Epithelial cell of prostate (primary cell): ENCODE measurements at places on chromosomes 4 and X.

DNA sequence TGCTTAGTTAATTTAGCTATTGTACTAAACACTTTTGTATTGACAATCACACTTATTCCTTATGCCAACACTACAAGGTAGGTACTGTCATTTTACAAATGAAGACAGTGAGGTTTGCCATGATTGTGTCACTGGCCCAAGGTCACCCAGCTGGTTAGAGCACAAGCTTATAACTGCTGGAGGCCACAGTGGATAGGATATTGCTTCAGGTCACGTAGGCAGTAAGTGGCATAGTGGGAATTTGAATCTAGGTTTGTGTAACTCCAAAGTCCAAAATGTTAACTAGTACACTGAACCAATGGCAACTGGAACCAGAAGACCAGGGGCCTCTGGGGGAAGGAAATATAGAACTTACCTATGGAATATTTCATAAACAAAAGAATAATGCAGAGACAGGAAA is 21.1 kb upstream of the PITX2 start:
- DNase-seq: no peak

GRCh38 chr4:76950052-76950955 is 752 bp downstream of the SEPTIN11 start:
- no peak for DNase-seq

GRCh38 chrX:50111742-50112141 is 89.1 kb downstream of the AKAP4 start:
- DNase-seq: no peak

- no peak for DNase-seq
These were observed 3.3 kb upstream of the MYOZ2 start for GRCh38 chr4:119132306-119132705.

- no peak for DNase-seq
These were observed 9.5 kb downstream of the ADH1A start for GRCh38 chr4:99281261-99281660.

DNA sequence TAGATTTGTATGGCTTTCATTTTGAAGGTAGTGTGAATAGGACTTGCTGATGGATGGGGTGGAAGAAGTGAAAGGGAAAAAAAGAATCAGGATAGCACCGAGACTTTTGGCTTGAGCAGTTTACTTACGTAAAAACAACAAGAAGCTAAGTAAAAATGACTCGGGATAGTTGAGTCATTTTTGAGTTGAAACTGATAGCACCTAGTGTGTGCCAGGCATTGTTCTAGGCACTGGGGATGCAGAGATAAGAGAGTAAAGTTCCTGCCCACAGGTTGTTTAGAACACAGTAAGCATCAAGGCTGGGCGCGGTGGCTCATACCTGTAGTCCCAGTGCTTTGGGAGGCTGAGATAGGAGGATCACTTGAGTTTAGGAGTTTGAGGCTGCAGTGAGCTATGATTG is 34.7 kb downstream of the ADD1 start:
- no peak for DNase-seq

DNA sequence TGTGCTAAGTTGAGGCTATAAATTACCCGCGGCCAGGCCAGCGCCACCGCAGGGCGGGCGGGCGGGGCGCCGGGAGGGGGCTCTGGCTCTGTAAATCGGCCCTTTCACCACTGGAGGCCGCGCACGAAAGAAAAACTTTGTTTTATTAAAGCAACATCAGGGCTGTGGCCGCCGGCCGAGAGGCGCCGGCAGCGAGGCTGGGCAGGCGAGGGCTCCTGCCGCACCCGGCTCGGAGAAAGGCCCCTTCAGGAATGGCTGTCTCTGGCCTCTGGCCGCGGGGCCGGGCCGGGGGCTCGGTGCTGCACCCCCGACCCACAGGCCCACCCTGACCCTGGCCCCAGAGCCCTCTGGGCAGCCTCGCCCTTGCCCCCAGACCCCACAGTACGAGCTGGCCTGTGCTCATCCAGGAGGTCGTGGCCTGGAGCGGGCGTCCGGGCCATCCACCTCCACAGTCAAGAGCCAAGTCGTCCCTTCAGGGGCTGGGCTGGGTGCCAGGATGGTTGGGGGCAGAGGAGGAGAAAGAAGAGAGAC is 29.5 kb upstream of the FGFR3 start:
- no peak for DNase-seq

GRCh38 chrX:24245202-24245601 is 68.7 kb downstream of the SUPT20HL2 start:
- DNase-seq: peak; percentile 18

GRCh38 chr4:138542191-138542776 is 300.1 kb upstream of the SLC7A11 start:
- peak; percentile 20 for DNase-seq

GRCh38 chr4:15458616-15459015 is 11.1 kb upstream of the CC2D2A start:
- DNase-seq: no peak

GRCh38 chrX:81414630-81415029 is 212.7 kb downstream of the SH3BGRL start:
- DNase-seq: no peak

- no peak for DNase-seq
These were observed 60.4 kb downstream of the CCNI start for GRCh38 chr4:77015390-77015789.

DNA sequence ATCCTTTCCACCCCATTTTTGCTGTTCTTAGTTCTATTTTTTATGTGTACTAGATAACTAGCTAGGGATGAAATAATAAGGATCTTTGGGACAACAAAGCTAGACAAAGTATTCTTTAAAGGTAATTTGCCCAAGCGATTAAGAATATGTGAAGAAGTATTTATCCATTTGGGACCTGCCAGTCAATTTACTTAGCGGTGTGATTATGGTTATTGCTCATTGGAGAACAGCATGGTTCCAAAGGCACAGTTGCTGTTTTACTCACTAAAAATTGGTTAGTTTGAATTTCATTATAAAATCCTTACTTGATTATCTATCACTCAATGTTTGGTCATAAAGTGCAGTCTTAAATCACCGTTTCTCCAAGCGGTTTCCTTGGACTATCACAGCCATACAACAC is 124.1 kb downstream of the SNCA start:
- DNase-seq: no peak

GRCh38 chr4:133102043-133102442 is 47.1 kb upstream of the PCDH10 start:
- DNase-seq: no peak

DNA sequence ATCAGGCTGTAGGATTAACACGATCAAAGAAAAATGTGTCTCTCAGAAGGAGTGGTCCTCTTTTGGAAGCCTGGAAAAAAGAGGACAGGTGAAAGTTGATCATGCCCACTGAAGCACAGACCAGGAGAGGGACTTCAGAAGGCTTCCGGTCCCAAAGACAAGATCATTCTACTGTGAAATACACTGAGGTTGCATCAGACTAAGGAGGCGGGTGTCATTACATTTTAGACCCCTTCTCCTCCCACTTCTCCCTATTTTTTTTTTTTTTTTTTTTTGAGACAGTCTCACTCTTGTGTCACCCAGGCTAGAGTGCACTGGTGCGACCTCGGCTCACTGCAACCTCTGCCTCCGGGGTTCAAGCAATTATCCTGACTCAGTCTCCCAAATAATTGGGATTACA is 67.5 kb downstream of the RBM47 start:
- no peak for DNase-seq

DNA sequence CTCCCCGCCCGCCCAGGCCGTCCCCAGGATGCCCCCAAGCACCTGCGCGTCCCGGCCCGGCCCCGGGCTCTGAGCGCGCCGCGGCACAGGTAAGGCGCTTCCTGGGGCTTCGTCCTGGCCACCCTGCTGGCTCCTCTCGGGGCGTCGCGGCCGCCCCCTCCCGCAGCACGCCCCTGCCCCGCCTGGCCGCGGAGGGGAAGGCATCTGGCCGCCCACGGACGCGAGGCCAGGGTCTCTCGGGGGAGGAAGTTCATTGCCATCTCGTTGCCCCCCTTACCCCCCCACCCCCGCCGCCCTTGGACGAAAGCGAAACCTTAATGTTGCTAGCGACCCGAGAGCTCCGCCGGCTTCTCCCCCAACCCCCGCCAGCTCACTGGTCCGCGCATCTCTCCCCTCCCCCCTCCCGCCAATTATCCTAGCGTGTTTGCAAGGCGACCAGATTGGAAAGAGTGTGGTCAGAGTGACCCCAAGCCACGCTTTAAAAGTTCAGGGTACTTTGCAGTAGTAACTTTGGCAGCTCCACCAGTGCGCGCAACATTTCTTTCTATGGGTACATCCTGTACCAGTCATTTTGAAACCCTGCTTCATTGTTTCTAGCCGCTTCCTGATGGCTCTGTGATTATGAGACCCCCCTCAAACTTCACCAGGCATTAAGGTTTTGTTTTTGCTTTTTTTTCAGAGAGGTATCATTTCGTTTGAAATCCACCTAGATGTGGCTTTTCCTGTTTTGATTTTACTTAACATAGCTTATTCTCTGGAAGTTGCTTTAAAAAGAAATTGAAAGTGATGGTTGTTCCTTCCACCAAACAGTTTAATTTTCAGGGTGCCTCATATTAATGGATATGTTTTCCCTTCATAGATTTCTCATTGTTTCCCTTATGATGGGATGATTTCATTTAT is 626 bp downstream of the TBC1D1 start:
- no peak for DNase-seq

GRCh38 chr4:88759039-88759894 is 61.6 kb upstream of the NAP1L5 start:
- DNase-seq: no peak

DNA sequence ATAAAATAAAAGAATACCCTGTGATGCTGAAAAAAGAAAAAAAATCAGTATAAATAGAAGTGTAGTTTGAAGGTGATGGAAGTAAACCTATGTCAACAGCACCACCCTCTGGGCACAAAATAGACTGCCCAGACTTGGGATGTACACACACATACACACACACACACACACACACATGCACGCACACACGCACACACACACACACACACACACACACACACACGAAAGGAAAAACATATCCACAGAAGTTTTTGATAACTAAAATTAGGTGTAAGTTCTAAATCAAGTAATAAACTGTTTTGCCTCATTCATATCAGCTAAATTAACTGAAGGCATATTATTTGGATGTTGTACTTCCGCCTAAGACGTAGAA is 40.5 kb downstream of the ANXA5 start:
- peak; percentile 53 for DNase-seq

- DNase-seq: no peak
These were observed 25.3 kb upstream of the EPGN start for GRCh38 chr4:74282926-74283325.

- no peak for DNase-seq
These were observed 96.1 kb downstream of the FRYL start for GRCh38 chr4:48683784-48684666.

DNA sequence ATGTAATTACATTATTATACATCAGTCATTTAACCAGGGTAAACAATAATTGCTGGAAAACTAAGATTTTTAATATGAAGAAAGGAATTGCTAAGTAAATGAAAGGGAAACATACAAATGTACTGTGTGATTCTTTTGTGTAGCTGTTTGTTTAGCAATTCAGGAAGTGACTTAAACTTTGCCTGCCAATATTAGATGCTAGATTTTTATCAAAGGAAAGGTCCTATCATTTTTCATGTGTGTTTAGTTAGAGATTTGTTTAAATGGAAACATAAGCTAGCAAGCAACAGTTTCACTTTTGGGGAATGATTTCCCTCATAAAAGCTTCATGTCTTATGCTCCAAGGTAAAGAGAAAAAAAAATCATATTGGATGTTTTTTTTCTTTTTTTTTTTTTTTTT is 95.1 kb upstream of the LIMCH1 start:
- DNase-seq: no peak

- no peak for DNase-seq
These were observed 275.0 kb upstream of the CTSO start for GRCh38 chr4:156228676-156229075.

- DNase-seq: no peak
These were observed 106.7 kb upstream of the PRKX start for GRCh38 chrX:3820167-3820566.

DNA sequence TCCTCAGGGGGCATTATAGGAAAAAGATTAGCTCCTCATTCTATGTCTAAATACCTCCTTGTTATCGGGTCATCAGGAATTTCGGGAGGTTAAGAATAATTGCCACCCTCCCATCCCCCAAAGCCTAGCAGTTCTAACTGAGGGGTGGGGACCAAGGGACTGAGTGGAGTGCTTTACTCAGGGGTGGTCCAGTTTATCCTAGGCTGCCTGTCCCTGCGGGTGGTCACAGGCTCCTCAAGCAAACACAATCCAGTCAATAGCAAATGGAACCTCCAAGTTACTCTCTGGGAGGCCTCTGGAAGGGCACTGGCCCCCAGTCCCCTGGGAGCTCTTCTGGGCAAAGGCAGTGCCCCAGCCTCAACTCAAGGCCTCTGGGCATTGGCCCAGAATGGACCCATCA is 6.7 kb downstream of the ELF4 start:
- no peak for DNase-seq

- no peak for DNase-seq
These were observed 63.9 kb downstream of the TRMT44 start for GRCh38 chr4:8504279-8505007.

GRCh38 chr4:184409911-184410692 is 64.2 kb downstream of the IRF2 start:
- DNase-seq: no peak

DNA sequence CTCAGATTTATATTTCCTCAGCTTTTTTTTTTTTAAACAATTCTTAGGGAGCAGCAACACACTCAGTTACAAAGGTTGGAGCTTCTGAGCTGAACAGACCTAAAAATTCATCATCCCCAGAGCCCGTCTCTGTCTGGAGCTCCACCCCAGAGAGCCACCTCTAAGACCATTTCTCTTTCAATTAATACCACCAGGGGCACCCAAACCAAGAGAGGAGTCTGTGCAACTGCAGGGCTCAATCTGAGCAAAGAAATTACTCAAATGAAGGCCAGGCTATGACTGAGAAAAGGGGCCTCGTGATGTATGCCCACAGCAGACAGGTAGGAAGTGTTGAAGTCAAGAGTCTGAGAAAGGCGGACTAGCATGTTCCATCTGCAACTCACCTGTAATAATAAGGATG is 95.5 kb downstream of the C4orf51 start:
- no peak for DNase-seq

DNA sequence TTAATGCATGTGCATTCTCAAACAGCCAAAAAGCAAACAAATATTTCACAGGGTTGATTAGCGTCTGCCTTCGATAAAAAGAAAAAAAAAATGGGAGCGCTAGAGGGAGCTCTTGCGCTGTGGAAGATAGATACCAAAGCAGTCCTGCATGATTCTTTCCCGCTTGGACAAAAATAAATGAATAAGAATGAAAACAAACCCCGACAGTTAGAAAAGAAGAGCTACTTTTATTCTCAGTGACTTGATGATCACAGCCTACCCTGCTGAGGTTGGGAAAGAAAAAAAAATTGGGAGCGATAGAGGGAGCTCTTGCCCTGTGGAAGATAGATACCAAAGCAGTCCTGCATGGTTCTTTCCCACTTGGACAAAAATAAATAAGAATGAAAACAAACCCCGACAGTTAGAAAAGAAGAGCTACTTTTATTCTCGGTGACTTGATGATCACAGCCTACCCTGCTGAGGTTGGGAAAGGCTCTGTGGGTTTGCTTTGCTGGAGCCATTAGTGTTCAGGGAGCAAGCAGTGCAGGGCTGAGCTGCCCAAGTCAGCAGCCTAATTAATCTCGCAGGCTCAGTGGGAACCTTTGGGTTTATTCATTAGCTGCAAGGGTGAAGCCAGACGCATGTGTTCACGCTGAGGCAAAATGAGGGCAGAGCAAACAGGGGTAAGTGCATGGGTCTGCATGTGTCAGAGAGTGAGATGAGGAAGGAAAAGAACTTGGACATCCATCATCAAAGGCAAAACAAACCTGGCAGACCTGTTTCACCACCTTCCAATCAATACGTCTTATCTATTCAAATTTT is 249.3 kb upstream of the PRKX start:
- DNase-seq: no peak

- no peak for DNase-seq
These were observed 69.9 kb downstream of the MFAP3L start for GRCh38 chr4:169956091-169956843.
